ENCODE measurements at places on chromosomes 7 and 10.

DNA sequence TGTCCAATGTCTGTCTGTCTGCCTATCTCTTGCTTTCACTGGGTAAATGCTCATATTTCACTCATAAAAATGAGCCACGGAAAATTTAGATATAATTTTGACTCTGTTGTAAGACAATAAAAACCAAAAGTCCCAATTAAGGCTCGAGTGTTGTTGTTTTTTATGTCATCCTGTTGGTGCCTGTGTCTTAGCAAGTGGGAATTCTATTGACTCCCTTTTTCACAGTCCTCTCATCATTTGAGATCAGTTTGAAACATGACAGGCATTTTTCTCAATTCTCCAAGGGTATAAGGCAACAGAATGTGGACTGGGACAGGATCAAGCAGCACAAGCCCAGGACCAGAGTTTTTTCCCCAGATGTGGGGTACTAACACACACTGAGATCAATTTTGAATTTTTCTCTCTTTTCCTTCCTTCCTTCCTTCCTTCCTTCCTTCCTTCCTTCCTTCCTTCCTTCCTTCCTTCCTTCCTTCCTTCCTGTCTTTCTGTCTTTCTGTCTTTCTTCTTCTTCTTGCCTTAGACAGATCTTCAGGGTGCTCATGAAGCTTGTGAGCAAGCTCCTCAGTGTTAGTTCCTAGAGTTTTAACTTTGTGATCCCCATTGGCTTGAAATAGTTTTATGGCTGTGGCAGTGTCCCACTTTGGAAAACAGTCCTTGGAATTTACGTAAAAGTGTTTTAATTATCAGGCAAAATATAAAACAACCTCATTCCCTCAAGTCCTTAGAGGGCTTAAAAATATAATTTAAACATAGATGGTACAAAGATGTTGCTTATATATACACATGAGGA is 3.2 kb upstream of the NEUROD6 start:
- DNase-seq: no peak

DNA sequence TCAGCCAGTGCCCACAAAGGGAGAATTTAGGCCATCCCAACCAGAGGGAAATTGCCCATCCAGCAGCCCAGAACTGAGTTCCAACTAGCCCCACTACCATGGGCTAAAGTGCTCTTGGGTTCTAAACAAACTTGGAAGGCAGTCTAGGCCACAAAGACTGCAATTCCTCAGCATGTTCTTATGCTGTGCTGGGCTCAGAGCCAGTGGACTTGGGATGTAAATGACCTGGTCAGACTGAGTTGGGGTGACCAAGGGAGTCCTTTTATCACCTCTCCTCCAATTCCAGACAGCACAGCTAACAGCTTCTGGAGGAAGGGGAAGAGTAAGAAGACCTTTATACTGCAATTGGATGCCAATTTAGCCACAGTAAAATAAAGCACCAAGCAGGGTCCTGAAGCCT is 607.2 kb upstream of the KCND2 start:
- no peak for DNase-seq

GRCh38 chr7:69596723-69597277 is 1.5 kb upstream of the AUTS2 start:
- no peak for DNase-seq

DNA sequence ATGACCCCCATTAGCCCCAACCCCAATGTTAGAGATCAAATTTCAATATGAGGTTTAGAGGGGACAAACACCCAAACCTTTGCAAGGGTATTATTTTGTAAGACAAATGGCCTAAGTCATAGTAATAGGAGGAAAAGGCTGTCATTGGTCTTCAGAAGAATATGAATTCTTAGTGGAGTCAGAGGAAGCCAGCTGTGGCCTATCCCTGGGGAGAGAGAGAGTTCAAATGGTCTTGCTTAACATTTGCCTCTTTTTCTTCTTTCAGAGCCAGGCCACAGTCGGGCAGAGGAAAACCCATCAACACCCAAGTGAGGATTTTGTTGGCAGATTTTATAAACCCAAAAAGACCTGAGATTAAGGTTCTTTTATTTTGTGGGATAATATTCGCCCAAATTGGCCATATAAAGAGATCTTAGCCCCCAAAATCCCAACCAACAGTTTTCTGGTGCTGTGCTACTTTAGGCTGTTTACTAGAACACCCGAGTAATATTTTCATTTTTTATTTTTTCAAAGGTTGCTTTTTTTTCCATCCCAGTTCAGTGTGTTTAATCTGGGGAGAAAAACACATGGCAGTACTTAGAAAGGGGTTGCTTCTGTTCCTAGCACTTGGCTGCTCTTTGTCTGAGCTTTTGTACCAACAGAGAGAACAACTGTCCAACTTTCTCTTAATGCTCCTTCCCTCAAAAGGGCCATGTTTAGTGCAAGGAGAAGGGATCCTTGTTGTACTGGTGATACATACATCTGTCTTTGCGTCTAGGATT is 26.8 kb upstream of the ARMC3 start:
- DNase-seq: no peak

DNA sequence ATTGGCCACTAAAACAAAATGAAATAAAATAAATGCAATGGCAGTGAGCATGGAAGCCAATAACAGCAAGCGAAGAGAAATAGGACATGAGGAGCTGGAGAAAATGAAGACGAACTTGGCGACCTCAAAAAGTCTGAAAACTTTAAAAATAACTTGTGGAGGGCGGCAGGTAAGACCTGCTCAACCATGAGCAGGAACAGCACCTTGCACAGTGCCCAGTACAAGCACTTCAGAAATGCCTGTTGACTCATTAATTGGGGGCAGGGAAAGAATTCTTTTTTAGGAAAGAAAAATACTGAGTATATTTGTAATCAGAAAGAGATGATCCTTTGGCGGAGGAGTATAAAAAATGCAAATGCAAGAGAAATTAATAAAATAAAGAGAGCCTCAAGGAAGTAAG is 78.0 kb downstream of the XPNPEP1 start:
- no peak for DNase-seq

- no peak for DNase-seq
Observed at GRCh38 chr7:151954866-151955820, 1.1 kb upstream of the GALNTL5 start.

DNA sequence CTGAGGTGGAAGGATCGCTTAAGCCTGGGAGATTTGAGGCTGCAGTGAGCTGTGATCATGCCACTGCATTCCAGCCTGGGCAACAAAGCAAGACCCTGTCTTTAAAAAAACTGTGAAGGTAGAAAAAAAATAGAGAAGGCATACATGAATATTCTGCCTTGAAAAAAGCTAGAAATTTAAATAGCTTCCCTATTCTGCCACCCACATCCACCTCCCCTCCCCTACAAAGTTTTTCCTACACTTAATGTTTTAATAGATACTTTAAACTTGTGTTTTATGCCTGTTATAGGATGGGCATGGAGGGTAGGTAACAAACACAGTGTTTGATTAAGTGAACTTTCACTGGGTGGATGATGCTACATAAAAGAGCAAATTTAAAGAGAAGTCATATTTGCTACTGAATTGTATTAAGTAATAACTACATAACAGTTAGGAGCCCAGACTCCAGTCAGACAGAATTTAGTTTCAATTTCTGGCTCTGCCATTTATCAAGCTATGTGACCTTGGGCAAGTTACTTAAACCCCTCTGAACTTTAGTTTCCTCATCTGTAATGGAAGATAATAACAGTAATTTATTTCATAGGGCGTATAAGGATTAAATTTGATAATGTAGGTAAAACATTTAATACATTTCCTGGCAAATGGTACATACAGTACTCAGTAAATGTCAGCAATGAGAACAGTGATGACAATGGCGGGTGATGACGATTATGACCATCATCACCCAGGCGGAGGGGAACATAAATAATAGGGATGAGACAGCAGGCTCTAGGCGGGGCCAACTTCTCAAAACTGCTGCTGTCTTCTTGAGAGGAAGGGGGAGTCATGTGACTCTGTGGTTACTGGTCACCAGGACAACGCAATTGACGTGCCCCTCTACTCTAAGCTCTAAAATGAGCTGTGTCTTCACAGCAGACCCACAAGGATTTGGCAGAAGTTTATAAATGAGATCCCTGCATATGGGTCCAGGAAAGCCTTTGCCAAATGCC is 15.8 kb downstream of the DNMBP start:
- DNase-seq: peak; percentile 58

DNA sequence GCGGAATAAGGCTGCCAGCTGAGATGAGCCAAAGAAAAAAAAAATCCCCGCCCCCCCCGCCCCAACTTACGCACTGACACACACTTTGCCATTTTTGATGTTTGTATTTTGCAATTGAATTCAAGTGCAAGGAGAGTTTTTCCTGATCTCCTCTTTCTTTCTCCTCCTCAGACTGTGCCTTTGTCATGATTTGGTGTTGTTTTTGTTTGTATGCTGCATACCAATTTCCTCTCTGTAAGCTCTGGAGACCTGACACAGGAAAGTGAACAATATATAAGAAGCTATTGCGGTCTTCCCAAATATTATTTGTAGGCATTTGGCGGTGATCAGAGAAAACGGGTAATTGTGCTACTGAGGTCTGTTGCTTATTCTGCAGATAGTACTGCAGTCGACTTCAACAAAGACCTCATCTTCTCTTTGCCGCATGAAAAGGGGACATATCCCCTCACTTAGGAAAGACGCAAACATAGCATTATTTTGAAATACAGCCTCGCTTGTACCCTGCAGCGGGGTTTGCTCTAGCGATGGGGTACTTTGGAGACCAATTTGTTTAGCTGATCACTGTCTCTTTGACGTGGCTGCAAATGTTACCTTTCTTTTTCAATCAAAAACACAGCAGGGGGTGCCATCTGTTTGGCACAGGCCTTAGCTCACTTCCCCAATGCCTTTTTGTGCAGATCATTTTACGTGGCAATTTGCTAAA is 206.6 kb downstream of the SKAP2 start:
- DNase-seq: no peak
